Hematopoietic multipotent progenitor cell treated with erythropoietin and hydrocortisone succinate and interleukin-3 and kit ligand, for 15 days (in vitro differentiated cells): ENCODE measurements at places on chromosomes 5 and 9.
A peak's percentile ranks its signal among the peaks of the same experiment; 100 is the strongest.

DNA sequence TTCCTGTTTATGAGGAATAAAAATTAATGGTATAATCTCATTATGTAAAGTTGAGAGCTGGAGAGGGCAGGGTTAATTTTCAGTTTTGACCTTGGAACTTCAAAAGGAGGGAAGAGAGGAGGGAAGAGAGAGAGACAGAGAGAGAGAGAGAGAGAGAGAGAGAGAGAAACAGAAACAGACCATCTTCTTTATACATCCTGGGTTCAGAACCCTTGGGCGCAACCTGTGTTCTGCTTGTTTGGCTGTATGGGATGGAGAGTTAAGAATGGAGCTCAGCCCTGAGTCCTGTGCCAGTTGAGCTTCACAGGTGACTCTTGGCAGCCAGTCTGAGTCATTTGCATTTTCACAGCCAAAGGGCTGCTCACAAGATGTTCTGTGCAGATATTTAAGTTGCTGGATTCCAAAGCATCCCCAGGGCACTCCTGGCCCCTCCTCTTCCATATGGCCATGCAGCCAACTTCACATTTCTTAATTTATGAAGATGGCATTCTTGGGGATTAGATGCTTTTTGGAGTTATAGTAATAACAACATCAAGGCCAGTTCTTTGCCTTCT, 143.5 kb downstream of the CARTPT start:
- no peak for DNase-seq

GRCh38 chr9:130239363-130239695, 26.2 kb upstream of the HMCN2 start:
- DNase-seq = no peak

- no peak for DNase-seq
These were observed 14.4 kb upstream of the AMACR start for GRCh38 chr5:34022121-34022705.

DNA sequence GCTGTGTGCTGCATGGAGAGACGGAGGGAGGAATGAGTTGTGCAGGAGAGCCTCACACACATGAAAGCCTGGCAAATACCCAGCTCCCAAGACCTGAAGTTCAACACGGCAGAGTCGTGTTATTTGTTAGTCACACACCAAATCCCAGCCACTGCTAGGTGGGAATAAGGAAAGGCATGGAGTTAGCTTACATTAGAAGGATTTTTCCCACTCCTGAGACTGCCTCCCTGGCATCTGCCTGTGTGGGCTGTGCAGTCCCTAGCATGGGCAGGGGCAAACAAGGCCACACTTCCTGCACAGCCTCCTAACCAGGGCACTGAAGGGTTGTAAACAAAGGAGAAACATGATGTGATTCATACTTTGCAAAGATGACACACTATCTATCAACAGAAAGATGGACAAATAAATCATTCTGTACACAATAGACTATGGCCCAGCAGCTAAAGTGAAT, 306.8 kb downstream of the SPOCK1 start:
- DNase-seq = no peak

GRCh38 chr5:97838214-97838613, 655.2 kb upstream of the RIOK2 start:
- DNase-seq = no peak

GRCh38 chr5:125612776-125613175, 810.4 kb upstream of the GRAMD2B start:
- no peak for DNase-seq

DNA sequence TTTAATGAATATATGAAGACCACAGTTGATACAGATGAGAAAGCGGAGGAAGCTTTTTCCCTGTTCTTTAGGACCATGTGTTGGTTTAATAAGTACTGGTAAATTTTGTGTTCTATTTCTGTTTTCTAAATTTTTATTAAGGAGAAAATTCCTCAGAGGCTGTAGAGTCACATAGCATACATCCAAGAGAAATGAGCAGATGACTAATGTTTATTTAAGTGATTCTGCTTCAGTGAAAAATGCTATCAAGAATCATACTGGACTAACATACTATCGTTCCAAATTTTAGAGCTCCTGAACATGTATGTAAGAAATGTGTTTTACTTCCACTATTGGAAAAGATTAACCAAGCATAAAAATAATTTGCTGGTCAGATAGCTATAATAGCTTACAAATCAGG, 115.0 kb downstream of the KIAA1958 start:
- DNase-seq = no peak

GRCh38 chr9:28127101-28127500, 553.8 kb upstream of the C9orf72 start:
- no peak for DNase-seq

GRCh38 chr9:20441166-20441565, 181.1 kb downstream of the MLLT3 start:
- DNase-seq = no peak

GRCh38 chr5:14039063-14039462, 94.6 kb upstream of the DNAH5 start:
- DNase-seq = no peak

DNA sequence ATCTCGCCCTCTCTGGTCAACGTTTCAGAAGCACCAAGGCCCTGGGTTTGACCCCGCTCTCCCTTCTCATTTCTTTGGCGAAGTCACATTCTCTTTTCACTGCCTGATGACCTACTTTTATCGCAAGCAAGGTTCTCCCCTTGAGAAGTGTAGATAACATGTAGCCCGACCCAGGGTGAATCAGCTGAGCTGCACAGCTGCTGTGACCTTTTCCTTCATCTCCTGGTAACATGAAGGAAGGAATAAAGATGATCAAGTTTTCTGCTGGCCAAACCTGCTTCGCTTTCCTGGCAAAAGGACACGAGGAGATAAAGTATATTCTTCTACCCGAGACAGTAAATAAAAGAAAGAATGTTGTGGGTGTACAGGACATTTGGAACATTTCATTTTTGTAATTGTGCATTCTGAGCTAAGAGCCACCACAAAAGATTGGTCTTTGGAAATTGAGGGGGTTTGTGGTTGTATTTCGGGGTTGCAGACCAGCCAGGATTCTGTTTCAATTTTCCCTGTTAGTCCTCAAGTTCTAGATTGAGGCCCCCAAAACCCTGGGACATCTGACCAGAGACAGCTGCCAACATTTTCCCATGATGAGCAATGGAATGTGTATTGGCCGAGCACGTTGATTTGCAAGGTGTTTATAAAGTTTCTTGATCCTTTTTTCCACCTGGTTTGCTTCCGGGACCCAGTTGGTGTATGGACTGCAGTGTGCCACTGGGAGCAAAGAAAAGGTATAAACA, 155.1 kb upstream of the ZNF462 start:
- no peak for DNase-seq

DNA sequence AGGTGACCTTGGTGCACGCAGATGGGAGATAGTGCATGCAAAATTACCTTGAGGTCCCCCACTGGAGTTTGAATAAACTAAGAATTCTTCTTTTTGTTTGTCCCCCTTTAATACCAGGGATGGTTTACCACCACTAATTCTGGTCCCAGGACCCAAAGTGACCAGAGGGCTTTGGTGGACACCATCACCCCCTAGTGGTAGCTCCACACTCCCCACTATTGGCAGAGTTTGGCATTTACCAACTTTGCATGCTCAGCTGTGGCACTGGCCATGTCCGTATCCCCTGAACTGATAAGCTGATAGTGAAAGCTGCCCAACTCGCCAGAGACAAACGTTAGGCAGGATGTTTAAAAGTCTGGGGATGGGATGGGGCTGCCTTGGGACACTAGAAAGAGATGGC, 3.3 kb downstream of the ASTN2 start:
- DNase-seq = peak; percentile 2

DNA sequence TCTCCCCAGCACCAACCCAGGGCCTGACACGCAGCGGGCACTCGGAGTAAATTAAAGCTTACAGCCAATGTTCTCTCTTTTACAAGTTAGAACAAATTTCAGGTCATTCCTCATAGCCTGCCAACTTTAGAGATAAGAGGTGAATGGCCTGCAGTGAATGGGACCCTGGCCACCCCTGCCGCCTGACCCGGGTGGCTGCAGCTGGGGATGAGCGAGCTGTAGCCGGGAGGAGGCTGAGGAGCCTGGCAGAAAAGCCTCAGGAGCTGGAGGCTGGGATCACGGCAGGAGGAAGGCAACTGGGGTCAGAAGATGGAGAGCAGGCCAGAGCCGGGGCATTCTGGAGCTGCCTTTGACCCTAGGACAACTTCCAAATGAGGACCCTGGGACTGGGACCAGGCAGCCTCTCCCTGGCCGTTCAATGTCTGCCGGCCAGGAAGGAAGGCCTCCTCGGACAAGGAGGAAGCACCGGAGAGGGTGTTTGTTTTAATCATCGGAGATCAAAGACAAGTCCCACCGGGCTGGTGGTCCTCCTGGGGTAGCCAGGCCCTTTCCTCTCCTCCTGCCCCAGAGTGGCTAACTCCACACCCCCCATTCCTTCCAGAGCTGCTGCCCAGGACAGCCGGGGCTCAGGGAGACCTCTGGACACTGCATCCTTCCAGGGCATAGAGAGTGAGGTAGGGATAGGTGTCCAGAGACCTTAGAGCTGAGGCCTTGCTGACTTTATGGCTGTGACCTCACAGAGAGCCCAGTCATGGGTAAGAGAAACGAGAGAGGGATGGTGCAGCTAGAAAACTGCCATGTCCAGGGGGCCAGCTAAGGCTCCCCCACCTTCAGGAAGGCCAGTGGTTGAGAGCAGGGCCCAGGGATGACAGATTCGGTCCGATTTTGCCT, 87.3 kb upstream of the LMX1B start:
- DNase-seq = no peak

GRCh38 chr5:142017832-142018427, 5.1 kb upstream of the GNPDA1 start:
- DNase-seq = no peak

- no peak for DNase-seq
These were observed 166.8 kb downstream of the MUSK start for GRCh38 chr9:110835404-110835803.

DNA sequence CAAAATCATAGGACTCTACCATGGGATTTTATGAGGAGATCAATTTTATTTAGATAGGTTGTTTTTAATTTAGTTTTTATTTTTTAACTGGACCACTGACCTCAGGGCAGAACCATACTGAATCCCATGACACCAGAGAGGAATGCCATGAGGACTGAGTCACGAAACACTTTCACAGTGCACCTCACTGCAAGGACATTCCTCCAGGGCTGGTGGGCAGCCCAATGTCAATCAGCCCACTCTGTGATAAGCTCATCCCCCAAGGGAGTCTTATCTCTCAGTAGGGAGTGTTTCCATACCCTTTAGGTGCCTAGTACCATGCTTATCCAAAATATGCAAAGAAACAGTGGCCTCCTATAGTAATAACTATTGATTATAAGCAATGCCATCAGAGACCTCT, 224.5 kb upstream of the CDH6 start:
- no peak for DNase-seq

- DNase-seq = no peak
These were observed 9.9 kb downstream of the RAD23B start for GRCh38 chr9:107292821-107293542.

- DNase-seq = no peak
These were observed 37.4 kb upstream of the FBXW11 start for GRCh38 chr5:172043865-172044264.

- no peak for DNase-seq
These were observed 18.6 kb upstream of the PSAT1 start for GRCh38 chr9:78278177-78278777.

DNA sequence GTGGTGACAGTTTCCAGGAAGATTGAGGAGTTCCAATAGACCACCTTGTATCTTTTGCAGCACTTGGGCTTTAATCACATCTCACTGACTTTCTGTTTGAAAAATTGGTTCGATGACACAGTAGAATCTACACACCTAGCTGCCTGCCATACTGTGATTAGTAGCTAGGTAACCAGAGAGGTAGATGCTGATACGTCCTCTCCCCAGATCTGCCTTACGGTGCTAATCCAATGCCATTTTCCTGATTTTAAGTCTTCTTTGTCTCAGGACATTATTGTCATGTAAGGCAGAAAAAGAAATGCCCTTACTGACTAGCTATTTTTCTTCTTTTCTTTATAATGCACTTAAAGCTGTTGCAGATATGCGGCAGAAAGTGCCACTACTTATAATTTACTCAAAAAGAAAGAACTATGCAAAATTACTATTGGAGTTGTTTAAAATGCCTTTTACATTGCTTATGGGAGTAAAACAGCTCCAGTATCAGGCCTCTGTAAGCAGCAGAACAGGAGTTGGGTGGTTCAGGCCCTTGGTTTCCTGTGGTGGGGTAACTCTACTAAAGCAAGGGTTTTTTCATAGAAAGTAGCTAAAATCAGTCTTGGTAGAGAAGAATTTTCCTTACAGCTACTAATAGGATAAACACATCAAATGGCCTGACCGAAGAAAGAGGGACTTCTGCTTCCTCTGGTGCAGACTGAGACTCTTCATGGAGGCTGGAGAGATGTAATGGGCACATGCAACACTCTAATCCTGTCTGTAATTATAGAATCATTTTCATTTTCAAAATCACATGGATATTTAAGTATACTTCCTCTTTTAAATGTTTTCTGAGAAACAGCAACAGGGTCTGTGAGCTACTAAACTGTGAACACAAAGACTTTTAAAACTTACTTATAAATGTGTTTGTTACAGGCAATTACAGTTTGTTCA, 177.2 kb downstream of the MAPKAP1 start:
- no peak for DNase-seq

DNA sequence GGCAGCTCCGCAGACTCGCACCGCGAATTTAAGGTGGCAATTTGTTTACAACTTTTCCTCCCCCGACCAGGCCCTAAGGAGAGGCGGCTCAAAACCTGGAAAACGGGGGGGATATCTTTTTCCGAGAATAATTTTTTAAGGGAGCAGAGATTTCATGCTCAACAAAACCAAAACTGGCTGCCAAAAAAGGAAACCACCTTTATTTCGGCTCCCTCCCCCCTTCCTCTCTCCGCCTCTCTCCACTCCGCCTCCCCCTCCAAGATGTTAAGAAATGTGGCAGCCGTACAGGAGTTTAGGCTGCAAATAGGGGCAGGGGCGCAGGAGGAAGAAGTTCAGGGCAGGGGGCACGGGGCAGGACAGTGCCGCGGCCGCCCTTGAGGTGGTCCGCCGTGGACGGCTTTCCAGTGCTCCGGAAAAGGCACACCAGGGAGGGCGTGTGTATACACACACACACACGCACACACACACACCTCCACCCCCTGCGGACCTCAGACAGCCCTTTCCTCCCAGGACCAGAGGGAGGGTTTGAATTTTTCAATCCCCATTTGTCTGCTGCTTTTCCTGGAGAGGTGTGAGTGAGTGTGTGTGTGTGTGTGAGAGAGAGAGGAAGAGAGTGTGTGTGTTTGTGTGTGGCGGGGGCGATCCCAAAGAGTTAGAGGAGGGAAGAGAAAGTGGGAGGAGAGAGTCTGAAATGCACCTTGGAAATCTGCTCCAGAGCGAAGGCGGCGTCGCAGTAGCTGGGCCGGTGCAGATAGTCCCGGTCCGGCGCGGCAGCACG, 9.1 kb downstream of the PTCH1 start:
- DNase-seq = no peak

DNA sequence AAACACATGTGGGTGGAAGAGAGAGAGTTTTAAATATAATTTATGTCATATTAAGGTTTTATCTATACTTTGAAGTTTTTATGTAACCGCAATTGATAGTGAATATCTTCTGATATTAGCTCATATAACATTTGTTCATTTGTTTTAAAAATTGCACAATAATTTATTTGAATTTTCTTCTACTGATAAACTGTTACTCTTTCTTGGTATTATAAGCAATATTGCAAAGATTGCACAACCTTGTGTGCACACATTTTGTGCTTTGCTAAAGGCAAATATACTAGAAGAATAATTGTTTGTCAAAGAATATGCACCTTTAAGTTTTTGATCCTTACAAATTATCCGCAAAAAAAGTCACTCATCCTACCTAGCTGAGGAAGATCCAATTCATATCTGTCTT, 275.7 kb downstream of the TLR4 start:
- no peak for DNase-seq

GRCh38 chr9:120839146-120839545, 3.6 kb downstream of the PSMD5 start:
- no peak for DNase-seq

GRCh38 chr9:40928803-40929487, 199.5 kb downstream of the FOXD4L6 start:
- no peak for DNase-seq
